ENCODE measurements at places on chromosomes 6 and 20.

DNA sequence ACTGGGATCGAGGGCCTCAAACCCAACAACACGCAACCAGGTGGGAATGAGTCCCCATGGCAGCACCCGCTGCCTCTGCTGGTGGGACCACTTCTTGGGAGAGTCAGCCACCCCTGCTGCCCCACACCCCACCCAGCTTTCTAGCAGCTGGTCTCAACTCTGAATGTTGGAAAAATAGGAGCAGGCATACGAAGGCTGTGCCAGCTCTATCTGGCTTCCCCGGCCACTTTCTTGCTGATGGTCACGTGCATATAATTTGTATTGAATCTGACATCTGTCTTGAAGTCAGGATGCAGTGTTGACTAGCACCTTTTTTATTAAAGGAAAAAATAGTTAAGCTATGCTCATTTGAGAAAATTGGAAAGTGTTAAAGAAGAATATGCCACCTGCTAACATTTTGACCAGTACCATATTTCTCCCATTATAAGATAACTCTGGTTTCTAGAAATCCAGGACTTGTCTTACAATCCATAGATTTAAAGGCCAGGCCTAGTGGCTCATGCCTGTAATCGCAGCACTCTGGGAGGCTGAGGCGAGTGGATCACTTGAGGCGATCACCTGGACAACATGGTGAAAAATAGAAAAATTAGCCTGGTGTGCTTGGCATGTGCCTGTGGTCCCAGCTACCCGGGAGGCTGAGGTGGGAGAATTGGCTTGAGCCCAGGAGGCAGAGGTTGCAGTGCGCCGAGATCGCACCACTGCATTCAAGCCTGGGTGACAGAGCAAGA is 26.9 kb upstream of the MAPRE1 start:
- DNase-seq: no peak

DNA sequence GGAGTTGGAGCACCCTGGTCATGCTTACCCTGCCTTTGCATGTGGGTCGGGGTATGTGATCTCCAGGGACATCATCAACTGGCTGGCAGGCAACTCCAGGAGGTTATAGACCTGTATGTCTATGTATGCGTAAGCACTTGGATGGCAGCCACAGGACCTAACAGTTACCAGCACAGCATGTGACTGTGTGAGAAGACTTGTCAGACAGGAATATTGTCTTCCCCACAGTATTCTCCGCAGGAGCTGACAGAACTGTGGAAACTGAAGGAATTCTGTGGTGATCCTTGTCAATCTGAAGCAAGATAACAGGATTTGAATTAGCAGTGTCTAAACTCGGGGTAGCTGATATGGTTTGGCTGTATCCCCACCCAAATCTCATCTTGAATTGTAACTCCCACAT is 59.2 kb downstream of the TMEM244 start:
- peak; percentile 33 for DNase-seq

DNA sequence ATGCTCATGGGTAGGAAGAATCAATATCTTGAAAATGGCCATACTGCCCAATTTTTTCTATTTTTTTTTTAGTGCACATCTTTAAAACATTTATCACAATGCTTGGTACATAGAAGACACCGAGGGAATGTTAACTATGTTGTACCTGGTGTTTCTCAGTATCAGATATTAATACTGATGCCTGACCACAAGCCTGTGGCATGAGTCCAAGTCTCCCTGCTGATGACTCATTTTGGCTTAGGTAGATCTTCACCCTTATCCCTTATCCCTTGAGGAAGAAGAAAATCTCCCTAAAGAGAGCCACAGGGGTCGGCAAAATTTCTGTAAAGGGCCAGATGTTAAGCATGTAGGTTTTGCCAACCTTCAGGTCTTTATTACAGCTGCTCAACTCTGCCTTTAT is 14.5 kb downstream of the CD109 start:
- peak; percentile 78 for DNase-seq

DNA sequence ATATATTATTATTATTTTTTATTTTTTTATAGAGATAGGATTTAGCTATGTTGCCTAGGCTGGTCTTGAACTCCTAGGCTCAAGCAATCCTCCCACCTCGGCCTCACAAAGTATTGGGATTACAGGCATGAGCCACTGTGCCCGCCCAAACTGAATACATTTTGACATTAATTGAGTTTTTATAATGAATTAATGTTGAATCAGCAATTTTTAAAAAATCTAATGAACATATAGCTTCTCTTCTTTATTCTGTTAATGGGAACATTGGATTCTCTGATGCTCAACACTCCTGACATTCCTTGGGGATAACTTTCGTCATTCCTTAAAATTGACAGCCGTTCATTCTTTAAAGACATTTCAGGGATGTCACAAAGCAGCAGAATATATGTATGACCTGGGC is 52.4 kb downstream of the ANKS1A start:
- no peak for DNase-seq

GRCh38 chr20:284172-284571 is 6.4 kb downstream of the C20orf96 start:
- no peak for DNase-seq

GRCh38 chr6:119090256-119090655 is 11.8 kb upstream of the FAM184A start:
- DNase-seq: no peak

DNA sequence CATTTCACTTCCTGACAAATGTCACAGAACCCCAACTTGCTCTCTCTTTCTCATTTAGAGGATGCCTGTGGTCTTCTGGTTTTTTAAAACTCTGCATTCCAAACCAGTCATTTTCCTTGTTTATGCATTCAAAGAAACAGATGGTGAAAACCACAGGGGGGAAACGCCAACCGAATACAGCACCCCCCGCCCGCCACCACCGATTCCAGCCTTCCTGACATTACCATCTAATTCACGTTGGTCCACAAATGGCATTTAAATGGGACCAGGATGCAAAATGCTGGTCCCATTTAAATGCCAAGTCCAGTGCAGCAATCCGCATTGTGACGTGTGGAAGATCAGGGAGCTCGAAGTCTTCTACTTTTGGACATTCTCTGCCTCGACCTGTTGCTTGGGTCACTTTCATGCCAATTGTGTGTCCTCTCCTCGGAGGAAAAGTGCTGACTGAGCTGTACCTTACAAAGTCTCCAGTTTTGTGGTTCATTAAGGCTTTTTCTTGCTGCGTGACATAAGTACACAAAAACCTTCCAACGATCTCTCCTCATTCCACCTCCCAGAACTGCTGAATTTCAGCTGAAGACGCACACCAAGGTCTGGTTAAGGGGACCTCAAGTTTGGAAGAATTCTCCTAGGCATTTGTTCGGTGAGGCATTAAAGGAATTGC is 35.8 kb downstream of the NEDD9 start:
- peak; percentile 89 for DNase-seq

GRCh38 chr6:133957780-133958242 is 4.8 kb downstream of the TBPL1 start:
- no peak for DNase-seq

DNA sequence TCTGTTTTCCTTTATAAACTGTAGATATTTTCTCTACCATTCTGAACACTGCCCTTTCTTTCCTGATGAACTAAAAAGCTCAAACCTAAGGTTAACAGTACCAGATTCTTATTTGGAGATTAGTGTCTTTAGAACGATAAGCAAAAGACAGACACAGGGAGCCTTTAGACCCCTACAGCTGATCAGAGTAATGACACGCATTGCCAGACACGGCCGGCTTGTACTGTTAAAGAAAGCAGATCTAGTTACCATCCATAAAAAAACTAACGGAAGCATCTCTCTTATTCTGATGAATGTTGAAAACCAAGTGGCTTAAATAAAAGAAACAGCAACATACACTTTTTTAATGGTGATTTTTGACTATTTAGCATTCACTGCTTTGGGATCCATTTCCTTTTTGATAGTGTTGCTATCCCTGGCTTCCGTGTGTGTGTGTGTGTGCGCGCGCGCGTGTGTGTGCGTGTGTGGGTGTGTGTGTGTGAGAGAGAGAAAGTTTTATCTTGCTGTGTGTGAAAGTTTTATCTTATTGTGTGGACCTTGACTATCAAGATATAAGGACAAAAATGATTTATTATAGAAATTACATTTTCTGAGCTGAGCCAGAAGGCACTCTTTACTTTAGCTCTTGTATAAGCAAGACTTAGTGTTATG is 95.6 kb upstream of the SLC35B3 start:
- DNase-seq: no peak

GRCh38 chr6:92180090-92180489 is 1239.3 kb downstream of the EPHA7 start:
- DNase-seq: no peak

- DNase-seq: no peak
These were observed 3.3 kb downstream of the KCNK5 start for GRCh38 chr6:39225946-39226437.

DNA sequence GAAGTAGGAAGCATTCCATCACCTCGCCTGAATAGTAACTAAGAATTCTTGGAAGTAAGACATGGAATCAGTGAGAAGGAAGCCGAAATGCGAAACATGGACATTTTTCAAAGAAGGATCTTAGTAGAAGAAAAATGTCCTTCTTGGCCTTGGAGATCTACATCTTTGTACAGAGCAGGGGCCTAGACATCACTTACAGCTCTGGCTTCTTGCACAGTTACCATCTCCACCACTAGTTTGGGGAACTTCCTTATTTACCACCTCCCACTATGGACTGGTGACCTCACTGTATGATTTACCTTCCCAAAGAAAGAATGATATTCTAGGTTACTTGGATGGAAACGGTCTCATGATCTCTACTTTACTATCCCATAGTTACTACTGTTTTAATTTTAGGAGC is 15.7 kb downstream of the CASS4 start:
- no peak for DNase-seq

GRCh38 chr6:68008445-68008844 is 626.6 kb upstream of the ADGRB3 start:
- no peak for DNase-seq

- DNase-seq: peak; percentile 73
These were observed 424.6 kb upstream of the PTCHD4 start for GRCh38 chr6:48535582-48536009.

- no peak for DNase-seq
These were observed 8.2 kb upstream of the BPIFA2 start for GRCh38 chr20:33159713-33160112.

GRCh38 chr20:19370076-19371075 is 157.9 kb downstream of the SLC24A3 start:
- peak; percentile 41 for DNase-seq

GRCh38 chr6:2990248-2990931 is 9.3 kb upstream of the NQO2 start:
- DNase-seq: peak; percentile 24

DNA sequence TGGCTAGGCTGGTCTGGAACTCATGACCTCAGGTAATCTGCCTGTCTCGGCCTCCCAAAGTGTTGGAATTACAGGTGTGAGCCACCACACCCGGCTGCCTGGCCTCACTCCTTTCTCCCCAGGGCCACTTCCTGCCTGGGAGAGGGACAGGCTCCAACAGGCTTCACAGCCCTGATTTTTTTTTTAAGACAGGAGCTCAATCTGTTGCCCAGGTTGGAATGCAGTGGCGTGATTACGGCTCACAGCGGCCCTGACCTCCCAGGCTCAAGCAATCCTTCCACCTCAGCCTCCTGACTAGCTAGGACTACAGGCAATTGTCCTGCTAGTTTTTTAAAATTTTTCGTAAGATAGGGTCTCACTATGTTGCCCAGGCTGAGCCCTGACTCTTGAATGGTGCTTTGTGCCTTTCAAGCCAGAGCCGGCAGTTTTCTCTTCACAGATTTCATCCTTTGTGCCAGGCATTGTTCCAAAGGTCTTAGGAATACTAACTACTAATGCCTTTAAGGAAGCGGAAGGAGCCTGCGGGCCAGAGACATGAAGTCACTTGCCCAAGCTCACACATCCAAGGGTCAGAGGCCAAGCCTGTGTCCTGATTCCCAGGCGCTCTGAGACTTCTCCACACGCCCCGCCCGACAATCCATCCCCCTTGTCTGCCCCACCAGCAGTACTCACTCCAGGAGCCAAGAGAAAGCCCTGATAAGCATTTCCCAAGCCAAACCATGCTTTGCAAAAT is 19.2 kb downstream of the CAPN11 start:
- peak; percentile 51 for DNase-seq

DNA sequence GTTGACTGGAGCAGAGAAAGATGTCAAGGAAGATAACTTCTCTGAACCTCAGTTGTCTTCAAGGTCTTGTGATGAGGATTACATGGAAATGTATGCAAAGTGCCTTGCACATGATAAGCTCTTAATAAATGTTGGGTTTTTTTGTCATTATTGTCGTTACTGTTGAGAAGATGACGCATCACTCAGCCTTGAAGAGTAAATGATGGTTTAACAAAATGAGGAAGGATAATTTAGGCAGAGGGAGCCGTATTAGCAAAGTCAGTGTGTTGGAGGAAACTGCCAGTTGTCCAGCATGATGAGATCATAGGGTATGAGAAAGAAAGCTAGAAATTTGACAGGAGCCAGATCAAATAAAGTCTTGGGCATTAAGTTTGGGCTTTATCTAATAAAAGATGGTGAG is 8.8 kb upstream of the SUPT3H start:
- no peak for DNase-seq

DNA sequence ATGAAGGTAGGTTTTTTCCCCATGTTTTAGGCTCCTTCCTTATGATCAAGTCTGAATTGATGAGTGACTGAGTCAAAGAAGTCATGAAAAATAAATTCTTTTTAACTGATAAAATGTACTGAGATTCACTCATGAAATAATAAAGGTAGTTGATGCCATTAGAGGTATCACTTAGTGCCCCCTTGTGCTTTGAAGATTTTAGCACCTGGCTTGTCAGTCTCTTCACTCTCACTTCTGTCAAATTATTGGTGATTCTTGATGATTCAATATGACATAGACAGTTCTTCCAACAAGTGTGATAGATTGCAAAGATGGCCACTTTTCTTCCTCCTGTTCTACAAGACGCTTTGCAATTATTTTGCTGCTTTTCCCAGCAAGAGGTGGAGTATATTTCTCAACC is 4.2 kb upstream of the DLK2 start:
- DNase-seq: no peak

DNA sequence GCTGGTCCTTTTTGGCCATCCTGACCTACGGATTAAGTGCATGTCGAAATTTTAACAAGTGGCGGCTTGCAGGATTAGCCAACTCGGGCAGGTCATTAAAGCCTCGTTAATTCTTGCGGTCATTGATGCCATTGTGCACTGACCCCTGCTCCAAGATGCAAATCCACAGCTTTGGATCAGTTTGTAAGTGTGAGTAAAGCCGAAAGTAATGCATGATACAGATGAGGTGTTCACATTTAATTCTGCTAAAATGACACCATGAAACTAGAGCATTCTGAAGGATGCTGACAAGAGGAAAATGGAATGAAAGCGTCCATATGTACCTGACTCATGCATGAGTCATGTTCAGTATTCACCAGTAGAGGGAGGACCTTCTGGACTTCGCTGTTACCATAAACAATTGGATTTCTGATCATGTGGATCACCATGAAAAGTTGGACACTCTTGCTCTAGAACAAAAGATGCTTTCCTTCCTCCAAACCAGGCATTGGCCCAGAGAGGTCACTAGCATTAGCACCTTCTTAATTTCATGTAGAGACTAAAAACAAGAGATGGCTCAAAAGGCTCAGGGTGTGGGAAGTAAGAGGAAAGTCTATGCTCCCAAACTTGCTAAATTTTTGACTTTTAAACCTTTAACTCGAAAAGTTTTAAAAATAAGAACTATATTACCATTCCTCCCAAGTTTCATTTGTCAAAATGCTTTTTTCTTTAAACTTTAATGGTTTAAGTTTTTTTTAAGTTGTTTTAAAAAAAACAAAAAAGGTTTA is 48.0 kb downstream of the MUC22 start:
- DNase-seq: peak; percentile 92
